Fibroblast of skin of right quadriceps (primary cell): ENCODE measurements at places on chromosomes 5 and 9.

- DNase-seq, result no peak
These were observed 29.8 kb downstream of the MYO10 start for GRCh38 chr5:16906255-16906654.

DNA sequence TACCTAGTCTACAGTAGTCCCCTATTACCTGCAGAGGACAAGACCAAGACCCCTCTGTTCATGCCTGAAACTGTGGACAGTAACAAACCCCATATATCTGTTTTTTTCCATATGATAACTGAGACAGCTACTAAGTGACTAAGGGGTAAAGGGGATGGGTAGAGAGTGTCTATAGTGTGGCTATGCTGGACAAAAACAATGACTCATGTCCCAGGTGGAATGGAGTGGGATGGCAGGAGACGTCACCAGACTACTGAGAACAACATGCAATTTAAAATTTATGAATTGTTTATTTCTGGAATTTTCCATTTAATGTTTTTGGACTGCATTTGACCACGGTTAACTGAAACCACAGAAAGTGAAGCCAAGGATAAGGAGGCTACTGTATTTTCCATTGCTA lies 171.8 kb downstream of the AGTPBP1 start:
- peak; percentile 39 for DNase-seq

GRCh38 chr5:156329171-156329611 lies 2.2 kb downstream of the SGCD start:
- peak; percentile 30 for DNase-seq

DNA sequence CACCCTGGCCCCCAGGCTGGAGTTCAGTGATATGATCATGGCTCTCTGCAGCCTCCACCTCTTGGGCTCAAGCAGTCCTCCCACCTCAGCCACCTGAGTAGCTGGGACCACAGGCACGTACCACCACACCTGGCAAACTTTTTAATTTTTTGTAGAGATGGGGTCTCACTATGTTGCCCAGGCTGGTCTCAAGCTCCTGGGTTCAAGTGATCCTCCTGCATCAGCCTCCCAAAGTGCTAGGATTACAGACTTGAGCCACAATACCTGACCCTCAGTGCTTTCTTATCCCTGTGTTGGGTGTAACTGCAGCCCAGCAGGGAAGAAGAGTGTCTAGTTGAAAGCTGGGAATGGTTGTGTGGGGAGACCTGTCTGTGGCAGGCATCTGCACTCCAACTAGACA lies 10.9 kb downstream of the PTPA start:
- DNase-seq, result no peak
